ENCODE measurements at places on chromosomes 2 and 18. TPM values are rescaled to one million over a fixed set of nuclear protein-coding genes. Genes with fewer than 3 reads are reported as not detected.

The TMEM37 gene
- polyA plus RNA-seq: 7.8 TPM

The LPIN1 gene
- 34.1 TPM for polyA plus RNA-seq

DNA sequence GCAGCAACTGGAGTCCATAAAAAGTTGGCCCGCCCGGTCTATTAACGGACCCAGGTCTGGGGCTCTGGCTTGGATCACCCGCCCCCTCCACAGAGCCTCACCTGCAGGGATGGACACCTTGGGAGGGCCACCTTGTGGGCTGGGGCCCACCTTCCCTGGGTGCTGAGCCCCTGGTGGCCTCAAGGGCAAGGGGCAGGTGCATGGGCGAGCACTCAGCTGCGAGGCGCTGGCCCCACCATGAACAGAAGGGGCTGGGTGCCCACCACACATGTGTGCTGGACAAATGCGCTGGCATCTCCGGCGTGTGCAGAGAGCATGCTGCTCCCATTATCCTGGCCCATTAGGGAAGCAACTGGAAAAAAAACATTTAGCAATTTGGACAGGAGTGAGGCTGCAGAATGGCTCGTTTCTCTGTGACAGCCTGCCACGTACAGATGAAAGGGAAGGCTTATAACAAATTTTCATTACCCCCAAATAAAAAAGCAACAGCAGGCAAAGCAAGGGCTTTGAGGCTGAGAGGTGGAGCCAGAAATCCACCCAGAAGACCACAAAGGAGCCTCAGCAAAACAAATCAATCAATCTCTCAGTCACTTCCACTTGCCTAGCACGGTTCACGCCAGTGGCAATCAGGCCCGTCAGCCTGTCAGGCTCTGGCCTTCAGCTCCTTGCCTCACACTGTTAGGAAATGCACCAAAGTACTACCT lies 253.1 kb upstream of the ZNF521 start:
- DNase-seq: no peak

The GYPC gene
- polyA plus RNA-seq: 138 TPM

GRCh38 chr2:234730066-234730640 lies 221.7 kb upstream of the SH3BP4 start:
- DNase-seq: no peak

The INHBB gene
- polyA plus RNA-seq: 11.2 TPM

DNA sequence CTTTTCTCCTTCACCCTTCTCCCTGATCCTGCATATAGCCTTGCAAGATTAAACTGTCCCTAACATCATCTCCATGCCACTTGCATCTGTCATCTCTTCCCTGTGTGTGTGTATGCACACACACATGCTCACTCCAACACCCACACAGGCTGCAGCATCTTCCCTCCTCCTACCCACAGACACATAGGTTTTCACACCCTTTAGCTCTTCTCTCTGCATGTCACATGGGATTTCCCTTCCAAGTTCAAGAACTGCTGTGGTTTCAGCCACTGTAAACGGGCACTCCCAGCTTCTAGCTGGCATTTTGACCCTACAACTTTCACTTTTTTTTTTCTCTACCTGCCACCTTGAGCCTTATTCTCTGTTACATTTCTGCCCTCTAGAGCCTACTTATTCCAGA lies 6.4 kb downstream of the CELF4 start:
- no peak for DNase-seq
